Right hindlimb (tissue), 1 donor: ENCODE measurements at places on chromosomes 4 and X.
A peak's percentile ranks its signal among the peaks of the same experiment; 100 is the strongest.

DNA sequence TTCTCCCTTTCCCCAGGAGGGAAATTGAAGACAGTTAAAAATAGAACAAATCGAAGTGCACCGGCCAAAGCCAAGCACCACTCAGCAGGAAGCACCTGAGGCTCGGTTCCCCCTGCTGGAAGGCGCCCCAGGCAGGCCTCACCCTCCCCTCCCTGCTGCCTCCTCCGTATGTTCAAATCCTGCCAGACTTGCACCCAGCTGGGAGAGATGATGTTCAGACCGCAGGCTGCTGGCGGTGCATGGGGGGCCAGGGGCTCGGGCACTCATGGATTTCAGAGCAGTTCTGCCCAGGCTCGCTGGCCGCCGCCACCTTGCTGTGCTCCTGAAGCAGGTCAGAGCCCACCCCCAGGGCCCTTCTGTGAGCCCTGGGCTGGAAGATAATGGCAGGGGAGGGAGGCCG is 91.4 kb downstream of the DCTD start:
- DNase-seq, result no peak

DNA sequence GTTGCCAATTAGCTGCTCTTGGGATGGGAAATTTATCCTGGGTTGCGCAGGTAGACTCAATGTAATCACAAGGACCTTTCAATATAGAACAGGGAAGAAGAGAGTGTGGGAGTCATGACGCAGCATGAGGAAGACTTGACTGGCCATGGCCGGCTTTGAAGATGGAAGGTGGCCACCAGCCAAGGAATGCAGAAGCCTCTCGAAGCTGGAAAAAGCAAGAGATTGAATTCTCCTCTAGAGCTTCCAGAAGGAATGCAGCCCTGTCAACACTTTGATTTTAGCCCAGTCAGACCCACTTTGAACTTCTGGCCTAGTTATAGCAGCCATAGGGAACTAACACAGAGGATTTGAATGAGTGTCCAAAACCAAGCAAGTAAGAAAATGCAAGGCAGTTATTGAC is 14.7 kb upstream of the SH3KBP1 start:
- DNase-seq, result no peak

GRCh38 chr4:85522277-85522676 is 47.3 kb downstream of the ARHGAP24 start:
- no peak for DNase-seq

GRCh38 chr4:55125763-55126541 is 557 bp upstream of the KDR start:
- DNase-seq, result peak; percentile 24

DNA sequence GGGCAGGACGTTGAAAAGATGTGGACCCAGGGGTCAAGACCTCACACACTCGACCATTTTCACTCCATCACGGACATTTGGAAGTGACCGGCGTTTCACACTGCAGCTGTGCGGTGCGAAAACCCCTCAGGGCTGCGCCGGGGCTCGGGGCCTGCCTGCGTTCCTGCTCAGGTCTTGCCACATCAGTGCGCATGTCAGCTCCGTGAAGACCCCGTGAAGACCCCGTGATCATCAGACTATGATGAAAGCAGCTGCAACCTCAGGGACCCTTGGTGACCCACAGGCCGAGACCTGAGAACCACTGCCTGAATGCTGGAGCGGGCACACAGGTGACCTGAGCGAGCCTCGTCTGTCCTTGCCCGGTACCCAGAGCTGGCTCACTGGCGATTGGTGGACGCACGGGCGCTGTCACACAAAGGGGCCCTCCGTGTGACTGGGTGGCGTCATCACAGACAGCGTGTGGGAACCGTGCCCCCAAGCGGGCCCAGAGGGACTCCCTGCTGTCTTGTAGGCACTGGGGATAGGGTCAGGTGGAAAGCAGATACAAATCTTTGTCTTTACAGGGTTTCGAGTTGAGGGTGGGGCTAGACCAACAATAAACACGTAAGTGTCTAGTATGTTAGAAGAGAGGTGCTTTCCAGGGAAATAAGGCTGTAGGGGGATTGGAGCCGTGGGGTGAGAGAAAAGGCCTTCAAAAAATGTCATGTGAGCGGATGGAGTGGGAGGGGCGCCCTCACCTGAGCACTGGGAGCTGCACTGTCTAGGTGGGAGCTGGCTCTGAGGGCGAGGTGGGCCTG is 12.7 kb downstream of the MSANTD1 start:
- no peak for DNase-seq
